ENCODE measurements at places on chromosomes 2 and 18.

DNA sequence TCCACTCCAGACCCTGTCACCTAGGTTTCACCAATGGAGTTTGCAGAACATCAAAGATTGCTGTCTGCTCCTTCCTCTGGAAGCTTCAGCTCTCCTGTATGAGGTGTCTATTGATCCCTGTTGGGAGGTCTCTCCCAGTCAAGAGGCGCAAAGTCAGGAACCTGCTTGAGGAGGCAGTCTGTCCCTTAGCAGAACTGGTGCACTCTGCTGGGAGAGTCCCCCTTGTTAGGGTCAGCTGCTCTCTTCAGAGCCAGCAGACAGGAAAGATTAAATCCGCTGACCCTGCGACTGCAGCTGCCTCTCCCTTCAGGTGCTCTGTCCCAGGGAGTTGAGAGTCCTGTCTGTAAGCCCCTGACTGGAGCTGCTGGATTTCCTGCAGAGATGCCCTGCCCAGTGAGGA is 195.7 kb downstream of the PPP1R1C start:
- no peak for DNase-seq

DNA sequence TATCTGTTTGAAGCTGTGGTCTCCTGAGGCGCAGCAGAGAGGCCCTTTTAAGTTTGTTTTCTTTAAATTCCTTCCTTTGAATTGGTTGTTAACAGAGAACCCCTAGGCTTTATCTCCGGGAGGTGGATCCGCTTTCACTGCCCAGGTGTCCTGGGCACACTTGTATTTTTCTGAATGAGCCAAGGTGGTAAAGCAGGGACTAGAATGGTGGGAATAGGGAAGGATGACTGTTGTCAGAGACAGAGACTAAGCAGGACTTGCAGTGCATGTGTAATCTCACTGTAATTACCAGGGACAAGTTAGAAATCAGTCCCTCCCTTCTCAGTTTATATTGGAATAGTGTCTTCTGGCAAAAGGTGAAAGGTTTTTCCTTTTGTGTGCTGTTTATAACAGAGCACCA is 72.8 kb downstream of the PHLPP1 start:
- no peak for DNase-seq

- DNase-seq = no peak
These were observed 87.7 kb downstream of the SH3YL1 start for GRCh38 chr2:175880-176820.

DNA sequence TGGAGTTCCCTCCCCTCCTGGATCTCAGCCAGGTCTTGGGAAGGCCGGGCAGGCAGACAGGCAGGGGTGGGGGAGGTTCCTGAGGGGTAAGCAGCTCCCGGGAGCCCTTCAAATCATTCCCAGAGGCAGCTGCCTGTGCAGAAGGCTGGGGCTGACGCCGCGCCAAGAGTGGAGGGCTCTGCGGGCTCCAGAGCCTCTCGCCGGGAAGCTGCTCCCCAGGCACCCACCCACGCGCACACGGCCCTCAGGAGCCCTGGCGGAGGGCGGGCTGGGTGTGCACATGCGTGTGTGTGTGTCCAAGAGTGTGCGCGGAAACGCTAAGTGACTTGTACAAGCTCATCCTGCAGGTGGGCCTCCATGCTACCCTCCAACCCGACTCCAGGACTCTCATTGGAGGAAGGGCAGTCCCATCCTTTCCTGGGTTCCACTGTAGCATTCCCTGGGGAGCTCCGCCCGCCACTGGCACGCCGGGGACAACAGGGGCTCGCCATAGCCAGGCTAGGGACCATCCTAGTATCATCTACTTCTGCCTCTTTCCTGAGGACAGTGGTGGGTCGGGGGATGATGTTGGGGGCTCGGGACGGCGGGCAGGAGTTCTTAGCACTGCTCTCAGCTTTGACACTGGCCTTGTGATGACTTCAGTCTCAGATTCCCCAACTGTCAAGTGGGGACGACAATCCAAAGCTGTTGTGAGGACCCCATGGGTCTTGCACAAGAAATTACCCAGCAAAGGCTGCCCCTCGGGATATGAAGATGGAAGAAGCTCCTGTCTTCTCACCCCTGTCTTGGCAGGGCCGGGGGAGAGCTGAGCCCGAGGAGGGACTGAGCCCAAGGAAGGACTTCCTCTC is 50.3 kb downstream of the INHBB start:
- DNase-seq = no peak
